ENCODE measurements at places on chromosomes 1 and 21.

- no peak for DNase-seq
These were observed 53.9 kb upstream of the GNG12 start for GRCh38 chr1:67887146-67887545.

- DNase-seq = peak; percentile 8
These were observed 114.5 kb downstream of the DSCAM start for GRCh38 chr21:40732253-40733023.

- DNase-seq = no peak
These were observed 119.8 kb upstream of the KCNJ6 start for GRCh38 chr21:38036016-38036415.

DNA sequence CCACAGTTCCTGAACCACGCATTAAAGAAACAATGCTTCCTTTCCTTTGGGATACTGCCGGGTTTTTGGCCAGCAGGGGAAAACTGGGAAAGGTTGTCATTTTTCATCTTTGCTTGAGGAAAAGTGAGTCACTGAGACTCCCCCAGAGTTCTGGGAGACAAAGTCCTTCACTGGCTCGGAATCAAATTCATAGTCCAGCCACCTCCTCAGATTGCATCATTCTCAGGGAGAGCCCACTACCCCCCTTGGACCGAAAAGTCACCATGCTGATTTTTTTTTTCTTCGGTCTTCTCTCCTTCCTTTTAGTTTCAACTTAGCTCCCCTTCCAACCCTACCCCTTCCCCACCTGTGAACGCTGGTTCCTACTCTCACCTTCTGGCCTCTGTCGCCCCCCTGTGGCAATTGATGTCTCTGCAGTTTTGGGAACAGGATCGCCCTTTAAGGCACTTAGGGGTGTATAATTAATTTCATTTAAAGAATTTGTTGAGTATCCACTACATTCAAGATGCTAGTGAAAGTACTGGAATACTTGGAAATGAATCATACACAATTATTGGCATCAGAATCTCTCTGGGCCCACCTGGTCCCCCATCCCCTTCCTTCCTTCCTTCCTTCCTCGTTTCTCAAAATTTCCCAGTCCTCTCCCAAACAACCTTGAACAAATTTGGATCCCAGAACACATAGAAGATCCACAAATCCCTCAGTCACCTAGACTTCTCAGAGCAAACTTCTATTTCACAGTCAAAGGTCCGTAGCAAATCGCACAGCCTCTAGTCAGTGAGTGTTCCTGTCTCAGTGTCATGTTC, 6.9 kb downstream of the ACKR1 start:
- no peak for DNase-seq

- DNase-seq = peak; percentile 42
These were observed 298.4 kb upstream of the SPAG17 start for GRCh38 chr1:118483245-118484006.

GRCh38 chr1:100671601-100672000, 47.9 kb upstream of the VCAM1 start:
- no peak for DNase-seq

- DNase-seq = no peak
These were observed 650.0 kb downstream of the SMYD3 start for GRCh38 chr1:245856944-245857531.

- DNase-seq = no peak
These were observed 10.6 kb upstream of the TAS1R2 start for GRCh38 chr1:18869847-18870594.

DNA sequence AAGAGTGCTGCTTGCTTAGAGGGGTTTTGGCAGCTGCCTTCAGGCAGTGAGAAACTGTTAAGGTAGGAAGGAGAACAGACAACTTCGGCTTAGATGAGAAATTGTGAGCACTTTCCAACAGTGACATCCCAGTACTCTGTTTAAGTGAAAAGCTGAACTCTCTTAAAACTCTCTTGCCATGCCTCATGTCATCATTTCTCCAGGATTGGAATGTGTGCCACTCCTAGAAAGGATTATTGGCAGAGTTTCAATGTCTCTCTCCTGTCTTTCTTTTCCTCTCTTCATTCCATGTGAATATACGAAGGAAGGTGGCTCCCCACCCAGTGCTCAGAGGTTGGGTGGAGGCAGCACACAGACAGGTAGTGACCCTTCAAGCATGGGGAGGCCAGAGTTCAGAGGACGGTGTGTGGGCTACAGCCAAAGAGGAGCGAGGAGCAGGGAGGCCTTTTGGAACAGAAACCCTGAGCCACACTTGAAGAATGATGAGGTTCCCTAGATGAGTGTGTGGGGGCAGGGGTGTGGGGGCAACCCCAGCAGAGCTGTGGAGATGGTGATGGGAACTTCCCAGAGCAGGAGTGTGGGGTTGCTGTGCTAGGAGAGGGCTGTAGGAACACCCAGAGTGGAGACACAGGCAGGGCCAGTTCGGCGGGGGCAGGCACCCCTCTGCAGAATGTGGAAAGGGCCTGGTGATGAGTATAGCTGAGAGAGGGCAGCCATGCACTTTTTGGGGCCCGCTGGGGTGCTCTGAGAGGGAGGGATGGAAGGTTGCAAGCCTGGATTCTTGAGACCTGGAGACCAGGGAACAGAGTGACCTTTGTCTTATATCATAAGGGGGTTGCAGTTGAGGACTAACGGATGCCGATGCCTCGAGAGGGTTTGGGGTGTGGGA, 58.8 kb downstream of the GALNT2 start:
- DNase-seq = no peak

DNA sequence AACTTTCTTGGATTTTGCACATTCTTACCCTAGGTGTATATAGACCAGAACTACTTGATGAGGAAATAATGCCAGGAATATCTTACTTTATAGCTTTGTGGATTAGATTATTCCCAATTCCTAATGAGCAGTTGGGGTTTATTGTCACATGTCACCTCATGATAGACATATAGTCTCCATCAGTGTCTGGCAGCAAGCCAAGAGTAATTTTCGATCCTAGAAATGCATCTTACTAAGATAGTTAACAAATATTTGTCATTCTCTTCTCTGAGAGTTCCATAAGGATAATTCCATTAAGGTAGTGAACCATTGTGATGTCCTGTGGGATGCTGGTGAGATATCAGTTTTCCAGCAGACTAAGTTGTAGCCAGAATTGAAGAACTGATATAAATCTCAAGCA, 1282.9 kb upstream of the B3GALT2 start:
- no peak for DNase-seq

GRCh38 chr1:237809099-237809498, 81.6 kb downstream of the ZP4 start:
- DNase-seq = peak; percentile 16

DNA sequence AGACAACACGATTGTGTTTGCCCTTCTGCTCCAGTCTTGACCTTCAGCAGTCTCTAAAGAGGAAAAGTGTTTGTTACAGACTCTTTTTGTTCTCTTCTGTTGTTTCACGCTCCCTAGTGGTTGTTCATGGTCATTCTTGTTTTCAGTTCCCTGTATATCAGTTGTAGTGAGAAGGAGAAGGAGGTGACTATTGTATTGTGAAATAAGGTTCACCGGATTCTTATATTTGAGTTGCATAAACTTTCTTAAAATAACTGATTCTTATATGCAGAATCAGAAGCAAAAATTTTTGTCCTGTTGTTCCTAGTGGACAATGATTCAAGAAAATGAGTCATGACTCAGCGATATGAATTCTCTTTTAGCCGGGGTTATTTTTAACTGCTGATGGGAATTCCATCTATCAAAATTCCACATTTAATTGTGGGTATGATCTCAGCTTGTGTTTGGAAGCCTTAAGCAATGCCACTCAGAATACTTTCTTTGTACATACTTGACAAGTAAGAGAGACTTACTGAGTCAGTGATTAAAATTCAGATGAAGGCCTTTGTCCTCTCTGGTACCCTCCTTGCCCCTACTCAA, 152.2 kb downstream of the CLEC20A start:
- DNase-seq = peak; percentile 68

DNA sequence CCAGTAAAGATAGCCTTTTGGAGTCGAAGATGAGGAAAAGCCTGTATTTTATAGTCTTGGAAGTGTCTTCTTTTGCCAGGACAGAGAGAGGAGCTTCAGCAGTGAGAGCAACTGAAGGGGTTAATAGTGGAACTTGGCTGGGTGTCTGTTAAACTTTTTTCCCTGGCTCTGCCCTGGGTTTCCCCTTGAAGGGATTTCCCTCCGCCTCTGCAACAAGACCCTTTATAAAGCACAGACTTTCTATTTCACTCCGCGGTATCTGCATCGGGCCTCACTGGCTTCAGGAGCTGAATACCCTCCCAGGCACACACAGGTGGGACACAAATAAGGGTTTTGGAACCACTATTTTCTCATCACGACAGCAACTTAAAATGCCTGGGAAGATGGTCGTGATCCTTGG, at the start of gene VCAM1:
TSS of gene VCAM1 (plus strand) at position 253 of the 400 bp plus-strand sequence. CDS start at position 372, 119 bp downstream.
- DNase-seq = peak; percentile 74

GRCh38 chr1:169974067-169974466, 80.4 kb upstream of the SCYL3 start:
- DNase-seq = no peak

DNA sequence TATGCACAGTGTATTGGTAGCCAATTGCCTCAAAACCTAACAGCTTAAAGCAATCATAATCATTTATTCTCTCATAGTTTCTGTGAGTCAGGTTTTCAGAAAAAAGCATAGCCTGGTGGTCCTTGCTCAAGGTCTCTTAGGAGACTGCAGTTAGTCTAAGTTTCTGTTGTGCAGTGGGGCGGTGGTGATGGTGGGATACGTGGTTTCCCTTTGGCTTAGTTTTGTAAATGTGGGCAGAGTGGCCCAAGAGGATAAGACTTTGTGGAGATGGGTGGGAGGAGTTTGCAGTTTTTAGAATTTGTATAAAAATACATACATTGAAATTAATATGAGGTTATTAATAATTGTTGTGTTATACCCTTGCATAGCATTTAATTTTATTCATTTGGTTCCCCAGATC, 68.6 kb downstream of the NOS1AP start:
- DNase-seq = no peak

- DNase-seq = peak; percentile 65
These were observed 773 bp downstream of the IFNGR2 start for GRCh38 chr21:33403786-33404585.

DNA sequence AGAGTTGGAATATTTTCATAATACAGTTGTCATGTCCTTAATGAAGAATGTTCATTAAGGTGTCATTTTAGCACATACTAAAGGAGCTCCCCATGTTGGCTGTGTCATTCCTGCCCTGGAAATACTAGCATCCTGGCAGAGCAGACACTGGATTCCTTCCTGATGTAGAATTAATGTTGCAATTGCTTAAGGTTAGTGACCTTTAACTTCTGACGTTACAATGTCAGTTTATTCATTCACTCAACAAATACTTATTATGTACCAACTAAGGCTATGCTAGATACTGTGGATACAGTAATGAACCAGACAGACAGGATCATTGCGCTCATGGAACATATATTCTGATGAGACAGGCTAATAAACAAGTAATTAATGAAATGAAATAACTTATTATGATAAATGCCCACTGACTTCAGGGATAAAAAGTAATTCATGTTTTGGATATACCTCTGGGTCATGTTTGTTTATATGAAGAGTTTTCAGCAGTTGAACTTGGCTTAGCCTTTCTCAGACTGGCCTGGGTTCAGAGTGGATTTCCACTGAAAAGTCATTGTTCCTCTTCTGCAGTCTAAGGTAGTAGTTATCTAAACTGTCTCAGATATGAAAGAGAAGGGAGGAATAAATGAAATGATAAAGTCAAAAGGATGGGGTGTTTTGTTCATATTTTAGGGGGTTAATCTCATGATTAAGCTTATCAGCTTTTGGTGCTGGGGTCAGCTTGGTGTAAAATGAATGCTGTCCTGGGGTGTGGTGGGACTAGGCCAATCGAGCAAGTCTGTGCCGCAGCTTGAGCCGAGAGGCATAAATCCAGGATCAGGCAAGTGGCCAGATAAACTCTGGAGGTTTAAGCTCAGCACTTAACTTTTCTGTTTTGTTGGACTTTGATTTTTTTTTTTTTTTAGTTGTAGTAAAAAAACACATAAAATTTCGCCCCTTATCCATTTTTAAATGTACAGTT, 43.3 kb upstream of the KCNQ4 start:
- no peak for DNase-seq

DNA sequence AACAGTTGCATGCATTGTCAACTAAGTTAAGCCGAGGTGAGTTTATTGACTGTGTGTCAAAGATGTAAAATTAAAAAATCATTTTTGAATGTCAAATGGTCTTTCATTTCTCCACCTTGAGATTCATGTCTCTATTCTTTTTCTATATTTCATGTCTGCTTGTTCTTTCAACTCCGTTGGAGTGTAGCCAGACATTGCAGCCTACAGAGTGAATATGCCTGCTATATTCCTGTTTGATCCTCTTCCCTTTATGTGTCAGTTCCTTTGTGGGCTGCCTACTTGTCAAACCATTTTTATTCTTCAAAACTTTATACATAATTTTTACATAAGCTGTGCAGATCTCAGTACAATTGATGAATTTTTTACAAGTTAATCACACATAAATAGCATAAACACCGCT, 1325.8 kb upstream of the PRMT6 start:
- peak; percentile 29 for DNase-seq

- peak; percentile 65 for DNase-seq
These were observed 144.9 kb upstream of the SOD1 start for GRCh38 chr21:31514598-31514997.

GRCh38 chr1:51072043-51072439, 30.0 kb upstream of the C1orf185 start:
- DNase-seq = no peak

- no peak for DNase-seq
These were observed 133.5 kb downstream of the BEND5 start for GRCh38 chr1:48643193-48643592.

GRCh38 chr21:15353546-15353945, 288.7 kb upstream of the NRIP1 start:
- DNase-seq = no peak

- no peak for DNase-seq
These were observed 41.7 kb upstream of the IL20 start for GRCh38 chr1:206823727-206824126.

- DNase-seq = no peak
These were observed 4.1 kb downstream of the CRYZ start for GRCh38 chr1:74728736-74729135.

GRCh38 chr1:40353082-40353481, 20.4 kb upstream of the SMAP2 start:
- no peak for DNase-seq

DNA sequence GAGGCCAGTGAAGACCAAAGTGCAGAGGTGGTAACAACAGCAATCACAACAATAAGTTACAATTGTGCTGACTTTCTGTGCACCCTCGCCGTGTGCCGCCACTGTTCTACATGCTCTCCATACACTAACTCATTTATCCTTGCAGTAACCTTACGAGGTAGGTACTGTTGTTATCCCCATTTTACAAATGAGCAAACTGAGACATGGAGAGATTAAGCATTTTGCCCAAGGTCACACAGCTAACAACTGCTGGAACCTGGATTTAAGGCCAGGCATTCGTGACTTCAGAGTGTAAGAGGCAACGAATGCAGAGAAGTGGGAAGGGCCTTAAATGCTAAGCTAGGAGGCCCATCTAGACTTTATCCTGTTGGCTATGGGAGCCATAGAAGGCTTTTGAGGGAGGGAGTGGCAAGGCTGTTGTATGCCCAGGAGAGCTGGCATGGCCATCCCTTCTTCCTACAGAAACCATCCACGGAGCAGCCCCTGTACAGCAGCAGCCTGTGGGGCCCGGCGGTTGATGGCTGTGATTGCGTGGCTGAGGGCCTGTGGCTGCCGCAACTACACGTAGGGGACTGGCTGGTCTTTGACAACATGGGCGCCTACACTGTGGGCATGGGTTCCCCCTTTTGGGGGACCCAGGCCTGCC, 36.6 kb downstream of the AZIN2 start:
- no peak for DNase-seq
